ENCODE measurements at places on chromosomes 13 and 19.

- DNase-seq = no peak
These were observed 481.4 kb downstream of the PCDH9 start for GRCh38 chr13:66748712-66749111.

DNA sequence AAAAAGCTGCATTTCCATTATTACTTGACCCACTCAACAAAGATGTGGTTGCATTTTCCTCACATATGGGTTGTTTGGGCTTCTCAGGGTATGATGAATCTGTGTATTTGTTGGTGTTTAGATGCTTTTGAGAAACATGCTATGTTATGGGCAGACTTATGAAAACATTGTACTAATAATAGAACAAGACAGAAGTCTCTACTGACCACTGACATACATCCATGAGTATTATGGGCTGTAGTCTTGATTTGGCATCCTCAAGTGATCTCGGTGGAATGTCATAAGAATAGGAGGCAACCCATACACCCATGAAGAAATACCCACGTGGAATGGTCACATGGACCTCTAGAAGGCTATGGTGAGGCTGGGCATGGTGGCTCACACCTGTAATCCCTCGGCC, 36.3 kb upstream of the ABCC4 start:
- DNase-seq = no peak

DNA sequence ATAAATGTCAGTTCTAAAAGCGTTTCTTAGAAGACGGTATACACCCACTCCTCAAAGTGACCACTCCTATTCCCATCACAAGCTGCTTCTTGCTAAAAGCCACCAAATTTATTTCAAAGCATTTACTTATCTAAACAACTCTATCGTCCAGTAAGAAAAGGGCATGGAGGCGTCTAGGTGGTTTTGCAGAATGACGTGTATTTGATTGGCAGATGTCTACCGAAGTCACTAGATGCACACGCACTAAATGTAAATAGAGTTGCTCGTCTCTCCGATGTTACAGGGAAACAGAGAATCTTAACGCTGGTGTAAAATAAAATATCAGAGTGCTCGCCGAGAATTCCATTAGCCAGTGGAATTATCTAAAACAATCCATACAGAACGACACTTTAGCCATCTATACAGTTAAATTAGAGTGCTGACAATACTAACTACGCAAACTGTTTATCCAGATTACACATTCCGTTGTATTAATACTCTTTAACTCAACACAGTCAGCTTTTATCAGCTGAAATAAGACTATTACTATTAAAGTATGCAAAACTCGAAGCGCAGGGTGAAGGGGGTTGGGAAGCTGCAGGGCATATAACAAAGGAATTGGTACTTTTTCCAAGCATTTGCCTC, 1.9 kb downstream of the KLF12 start:
- peak; percentile 44 for DNase-seq

DNA sequence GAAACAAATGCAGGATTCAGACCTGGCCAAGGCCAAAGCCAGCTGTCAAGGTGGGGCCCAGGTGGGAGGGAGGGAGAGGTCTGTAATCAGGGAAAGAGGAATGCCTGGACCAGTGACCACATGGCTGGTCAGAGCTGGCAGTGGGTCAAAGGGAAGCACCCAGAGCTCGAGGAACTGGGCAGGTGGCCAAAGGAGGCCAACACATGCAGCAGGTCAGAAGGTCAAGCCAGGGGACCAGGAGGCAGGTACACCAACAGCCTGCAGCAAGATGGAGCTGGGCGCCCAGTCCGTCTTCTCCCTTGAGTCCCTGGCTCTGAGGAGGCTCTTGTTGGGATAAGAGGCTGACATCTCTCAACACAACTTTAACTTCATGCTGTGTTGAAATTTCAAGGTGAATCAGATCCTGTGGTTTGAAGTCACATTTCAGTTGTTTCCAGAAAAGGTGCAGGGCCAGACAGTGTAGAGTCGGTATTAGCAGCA, 17.1 kb downstream of the GPATCH1 start:
- no peak for DNase-seq

GRCh38 chr13:31001647-31002046, 69.2 kb downstream of the TEX26 start:
- DNase-seq = no peak

- no peak for DNase-seq
These were observed 2.4 kb upstream of the FLT1 start for GRCh38 chr13:28497143-28497876.

GRCh38 chr19:18202778-18203407, 949 bp downstream of the RAB3A start:
- peak; percentile 28 for DNase-seq

- DNase-seq = peak; percentile 26
These were observed 190.9 kb downstream of the COL4A1 start for GRCh38 chr13:110116072-110116487.

DNA sequence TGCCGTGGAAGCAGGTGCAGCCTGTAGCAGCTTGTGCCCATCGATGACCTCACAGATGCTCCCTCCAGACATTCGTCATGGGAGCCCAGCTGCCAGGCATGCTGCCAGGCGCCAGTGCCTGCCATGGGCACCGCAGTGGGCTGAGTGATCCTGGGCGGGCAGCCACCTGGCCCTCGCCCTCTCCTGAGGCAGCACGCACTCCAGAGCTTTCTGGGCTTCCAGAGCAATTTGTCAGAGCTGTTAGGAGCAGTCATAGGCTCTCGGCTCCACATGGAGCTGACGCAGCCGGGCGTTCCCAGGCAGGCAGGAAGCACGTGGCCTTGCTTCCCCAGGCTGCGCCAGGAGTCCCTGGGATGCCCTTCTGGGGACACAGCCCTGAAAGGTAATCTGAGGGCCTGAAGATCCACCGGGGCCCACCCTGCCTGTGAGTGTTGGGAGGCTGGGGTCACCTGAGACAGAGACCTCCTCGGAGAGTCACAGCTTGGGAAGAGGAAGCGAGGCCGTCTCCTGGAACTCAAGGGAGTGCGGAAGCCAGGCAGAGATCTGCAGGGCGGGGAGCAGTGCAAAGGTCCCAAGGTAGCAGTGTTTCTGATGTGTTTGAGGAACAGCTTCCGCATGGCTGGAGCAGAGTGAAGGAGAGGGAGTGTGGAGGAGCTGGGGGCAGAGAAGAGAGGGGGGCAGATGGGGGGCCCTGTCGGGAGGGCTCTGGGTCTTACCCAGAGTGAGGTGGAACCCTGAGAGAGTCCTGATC, 50.6 kb downstream of the DPF1 start:
- DNase-seq = no peak

DNA sequence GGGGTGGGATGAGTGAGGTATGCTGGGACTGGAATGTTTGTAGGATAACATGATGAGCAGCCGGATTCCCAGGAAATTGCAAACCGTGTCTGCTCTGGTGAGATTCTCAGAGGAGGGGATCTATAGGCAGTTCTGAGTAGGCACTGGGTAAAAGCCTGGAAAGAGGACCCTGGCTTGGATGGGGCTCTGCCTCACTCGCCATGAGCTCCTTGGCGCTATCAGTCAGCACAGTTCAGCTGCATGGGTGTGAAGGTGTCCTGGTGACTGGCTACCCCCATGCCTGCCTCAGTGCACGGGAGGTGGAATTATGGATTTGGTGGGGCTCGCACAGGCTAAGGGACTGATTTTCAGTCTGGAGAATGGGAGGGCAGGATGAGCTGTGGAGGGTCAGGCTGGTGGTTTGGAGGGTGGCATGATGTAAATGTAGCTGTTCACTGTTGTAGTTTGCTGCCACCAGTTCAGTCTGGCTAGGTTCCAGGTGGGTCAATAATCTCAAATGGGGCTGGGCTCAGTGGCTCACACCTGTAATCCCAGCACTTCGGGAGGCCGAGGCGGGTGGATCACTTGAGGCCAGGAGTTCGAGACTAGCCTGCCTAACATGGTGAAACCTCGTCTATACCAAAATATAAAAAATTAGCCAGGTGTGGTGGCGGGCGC, 9.2 kb upstream of the ZNF627 start:
- no peak for DNase-seq

- peak; percentile 57 for DNase-seq
These were observed 1.9 kb downstream of the CNN2 start for GRCh38 chr19:1028062-1028926.

DNA sequence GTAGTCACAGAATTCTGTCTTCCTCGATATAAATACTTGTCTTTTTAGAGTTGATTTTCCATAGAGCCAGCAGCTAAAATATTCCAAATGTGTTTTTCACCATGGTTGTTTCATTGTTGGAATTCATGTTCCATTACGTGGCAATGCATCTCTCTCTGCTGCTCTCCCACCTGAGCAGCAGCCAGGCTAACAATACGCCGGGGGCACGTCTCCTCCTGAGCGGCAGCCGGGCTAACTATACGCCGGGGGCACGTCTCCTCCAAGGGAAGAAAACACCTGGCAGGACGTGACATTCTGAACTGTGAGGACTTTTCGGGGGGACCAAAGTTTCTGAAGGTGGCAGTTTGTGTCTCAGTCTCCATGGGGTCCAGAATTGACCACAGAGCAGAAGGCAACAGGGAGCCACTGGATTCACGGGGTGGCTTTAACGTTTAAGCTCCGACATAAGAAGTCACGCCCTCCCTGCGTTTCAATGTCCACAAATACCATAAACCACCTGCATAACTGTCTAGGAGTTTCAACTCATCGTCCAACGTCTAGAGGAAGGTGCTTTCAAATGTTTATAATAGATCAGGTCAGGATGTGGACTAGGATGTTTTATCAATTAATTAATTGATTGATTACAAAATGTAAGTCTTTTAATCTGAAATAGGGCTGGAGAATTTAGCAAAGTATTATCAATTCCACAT, 15.1 kb downstream of the PLPP2 start:
- no peak for DNase-seq

GRCh38 chr13:76029088-76029487, 393.0 kb downstream of the LMO7 start:
- no peak for DNase-seq

GRCh38 chr13:83761631-83762030, 120.6 kb downstream of the SLITRK1 start:
- no peak for DNase-seq

DNA sequence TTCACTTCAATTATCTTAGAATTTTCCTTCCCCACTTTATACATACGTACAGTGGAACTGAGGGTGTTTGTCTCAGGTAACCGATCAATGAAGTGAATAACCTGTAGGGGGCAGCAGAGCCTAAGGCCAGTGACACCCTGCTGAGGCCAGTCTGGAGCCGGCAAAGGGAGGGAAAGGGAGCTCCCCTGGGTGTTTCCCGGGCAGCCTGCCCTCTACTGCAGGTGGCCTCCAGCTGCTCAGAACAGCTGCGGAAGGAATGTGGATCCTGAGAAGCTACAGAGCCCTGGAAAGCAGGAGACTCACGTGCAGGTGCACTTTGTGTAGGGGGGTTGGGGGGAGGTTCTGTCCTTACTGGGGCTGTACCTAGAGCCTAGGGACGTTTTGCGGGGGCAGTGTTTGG, 832 bp upstream of the ZNF491 start:
- DNase-seq = peak; percentile 73

DNA sequence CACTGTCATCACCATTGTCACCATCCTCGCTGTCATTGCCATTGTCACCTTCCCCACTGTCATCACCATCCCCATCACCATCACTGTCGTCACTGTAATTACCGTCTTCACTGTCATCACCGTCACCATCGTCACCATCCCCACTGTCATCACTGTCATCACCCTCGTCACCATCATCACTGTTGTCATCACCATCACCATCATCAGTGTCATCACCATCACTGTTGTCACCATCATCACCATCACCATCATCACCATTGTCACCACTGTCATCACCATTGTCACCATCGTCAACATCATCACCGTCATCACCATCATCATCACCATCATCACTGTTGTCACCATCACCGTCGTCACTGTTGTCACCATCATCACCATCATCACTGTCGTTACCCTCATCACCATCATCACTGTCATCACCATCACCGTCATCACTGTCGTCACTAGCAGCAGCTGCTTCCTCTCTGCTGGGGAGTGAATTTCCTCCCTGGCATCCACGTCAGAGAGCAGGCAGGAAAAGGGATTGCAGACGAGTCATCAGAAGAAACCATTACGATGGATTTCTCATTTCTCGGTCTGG, 27.3 kb downstream of the TMEM255B start:
- no peak for DNase-seq

DNA sequence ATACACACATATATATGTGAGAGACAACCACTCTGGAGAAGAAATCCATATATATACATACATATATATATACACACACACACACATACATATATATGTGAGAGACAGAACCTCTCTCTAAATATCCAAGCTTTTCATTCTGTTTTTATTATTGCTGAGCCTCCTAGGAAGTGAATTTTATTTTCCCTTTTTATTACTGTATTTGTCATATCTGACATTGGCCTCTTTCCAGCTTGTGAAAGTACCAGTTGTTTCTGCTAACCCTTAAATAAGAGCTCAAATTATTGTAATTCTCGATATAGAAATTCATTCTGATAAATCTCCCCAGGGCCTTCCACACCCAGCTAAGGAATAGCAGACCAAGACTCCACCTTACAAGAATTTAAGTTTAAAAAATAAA, 81.0 kb downstream of the NUFIP1 start:
- DNase-seq = no peak

GRCh38 chr19:34403784-34404108, 453 bp upstream of the PDCD2L start:
- DNase-seq = no peak

GRCh38 chr19:35553385-35554000, 8.1 kb downstream of the TMEM147 start:
- no peak for DNase-seq

DNA sequence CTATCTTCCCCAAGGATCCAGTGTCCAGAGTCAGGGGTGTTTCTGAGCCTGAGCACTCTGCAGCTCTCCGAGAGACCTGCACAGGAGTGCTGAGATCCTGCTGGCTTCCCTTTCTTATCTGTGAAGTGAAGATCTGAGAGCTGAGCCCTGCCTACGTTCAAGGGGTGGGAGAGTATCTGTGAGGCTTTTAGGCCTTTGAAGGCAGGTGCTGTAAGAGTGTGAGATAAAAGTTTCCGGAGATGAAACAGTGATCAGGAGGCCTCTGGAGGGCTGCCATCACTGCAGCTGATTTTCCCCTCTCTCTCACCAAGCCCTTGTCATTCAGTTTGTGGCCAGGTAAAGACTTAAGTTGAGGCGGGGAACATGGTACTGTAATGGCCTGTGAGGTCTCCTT, 83.1 kb downstream of the AKAP11 start:
- DNase-seq = peak; percentile 62

- no peak for DNase-seq
These were observed 625.2 kb upstream of the PCDH20 start for GRCh38 chr13:62040806-62041205.

All from activated CD4-positive, alpha-beta T cell treated with anti-CD3 and anti-CD28 coated beads for 4 hours (primary cell).